Fibroblast of lung (primary cell): ENCODE measurements at places on chromosomes 7 and 10. TPM values are rescaled to one million over a fixed set of nuclear protein-coding genes. Genes with fewer than 3 reads are reported as not detected.

- H3K27ac ChIP-seq: no peak overlapping the region
- H3K36me3 ChIP-seq: no peaks in the 10 kb centered on the region
- peaks cover under 1% of the 10 kb centered on the region for H3K27me3 ChIP-seq
- H3K4me3 ChIP-seq: no peak overlapping the region
- no peaks in the 10 kb centered on the region for H3K4me1 ChIP-seq
Measured at GRCh38 chr10:71553432-71553831, 156.7 kb downstream of the CDH23 start.

- H3K4me1 ChIP-seq: no peaks in the 10 kb centered on the region
- DNase-seq: no peak
- no peak overlapping the region for H3K27ac ChIP-seq
Measured at GRCh38 chr10:43674553-43675210, 26.0 kb upstream of the ZNF32 start.

DNA sequence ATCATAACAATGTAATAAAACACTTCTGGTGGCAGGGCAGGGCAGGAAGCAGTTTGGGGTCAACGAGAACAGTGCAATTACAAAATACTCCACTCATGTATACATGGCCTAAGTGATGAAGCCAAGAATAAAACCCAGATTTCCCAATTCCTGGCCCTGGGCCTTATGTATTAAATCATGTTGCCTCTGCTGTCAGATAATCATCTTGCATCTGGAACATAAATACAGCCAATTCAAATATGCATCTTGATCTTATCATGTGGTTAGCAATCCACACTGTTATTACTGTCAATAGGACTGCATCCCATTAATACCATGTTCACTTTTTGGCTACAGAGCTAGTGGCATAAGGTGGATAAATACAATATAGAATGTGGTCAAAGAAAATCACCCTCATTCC, 186.5 kb upstream of the SLC25A13 start:
- no peak overlapping the region for H3K27ac ChIP-seq
- no peaks in the 10 kb centered on the region for H3K36me3 ChIP-seq
- H3K4me3 ChIP-seq: no peak overlapping the region

DNA sequence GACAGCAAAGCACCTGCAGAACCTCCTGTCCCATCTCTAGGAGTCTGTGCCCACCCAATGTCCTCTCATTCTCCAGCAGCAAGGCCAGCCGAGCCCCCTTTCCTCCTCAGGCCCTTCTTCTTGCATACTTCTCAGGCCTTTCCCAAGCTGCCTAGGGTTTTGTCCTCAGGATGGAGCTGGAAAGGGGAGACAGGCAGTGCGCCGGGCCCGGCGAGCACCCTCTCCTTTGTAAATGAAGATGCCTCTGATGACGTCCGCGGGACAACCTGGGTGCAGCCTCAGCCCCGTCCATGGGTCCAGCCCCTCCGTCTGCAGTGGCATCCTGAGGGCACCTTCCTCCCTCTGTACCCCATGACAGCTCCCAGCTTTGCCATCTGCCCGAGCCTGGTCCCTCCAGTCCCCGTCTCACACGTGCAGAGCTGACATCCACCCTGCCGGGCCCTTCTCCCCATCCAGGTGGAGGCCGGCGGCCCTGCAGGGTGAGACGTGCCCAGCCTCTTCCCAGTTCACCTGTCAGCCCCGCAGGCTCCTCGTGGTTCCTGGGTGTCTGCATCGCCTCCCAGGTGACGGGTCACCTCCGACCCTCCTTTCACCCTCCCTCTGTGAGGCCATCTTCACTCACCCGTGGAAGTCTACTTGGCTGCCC, 36.4 kb downstream of the JAKMIP3 start:
- H3K4me1 ChIP-seq: no peaks in the 10 kb centered on the region
- H3K4me3 ChIP-seq: no peak overlapping the region
- no peaks in the 10 kb centered on the region for H3K27me3 ChIP-seq
- no peak for DNase-seq

Gene SLIT1
- total RNA-seq: under 0.01 and 0.17 TPM in 2 replicates
